ENCODE measurements at places on chromosomes 2 and 18.

GRCh38 chr2:232299084-232299483, 79.5 kb upstream of the ALPP start:
- DNase-seq: no peak

- DNase-seq: no peak
These were observed 45.3 kb downstream of the SMAD7 start for GRCh38 chr18:48905513-48905912.

DNA sequence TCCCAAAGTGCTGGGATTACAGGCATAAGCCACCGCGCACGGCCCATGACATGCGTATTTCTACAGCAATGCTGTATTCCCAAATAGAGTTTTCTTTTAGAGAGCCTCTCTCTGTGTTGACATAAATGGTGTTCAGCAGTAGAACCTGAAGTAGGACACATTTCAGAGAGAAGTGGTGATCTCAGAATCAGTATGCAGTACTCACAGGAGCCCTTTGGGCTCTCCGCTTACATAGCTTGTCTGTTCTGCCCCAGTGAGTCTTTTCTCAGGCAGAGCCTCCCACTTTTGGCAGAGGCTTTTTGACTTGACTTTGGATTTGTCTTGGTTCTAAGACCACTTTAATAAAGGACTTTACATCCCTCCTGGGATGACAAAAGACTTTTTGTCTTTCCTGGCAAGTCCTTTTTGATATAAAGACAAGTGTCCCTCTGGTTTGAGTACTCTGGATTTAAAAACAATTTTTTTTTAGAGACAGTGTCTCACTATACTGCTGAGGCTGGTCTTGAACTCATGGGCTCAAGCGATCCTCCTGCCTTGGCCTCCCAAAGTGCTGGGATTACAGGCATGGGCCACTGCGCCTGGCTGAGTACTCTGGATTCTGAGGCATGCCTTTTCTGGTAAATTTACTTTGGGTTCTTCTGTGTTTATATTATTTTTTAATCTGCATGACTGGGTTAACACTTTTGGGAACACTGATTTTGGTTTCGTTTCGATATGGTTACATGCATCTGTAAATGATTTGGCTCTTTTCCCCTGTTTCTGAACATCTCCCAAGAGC, 113.3 kb downstream of the SMAD2 start:
- no peak for DNase-seq

DNA sequence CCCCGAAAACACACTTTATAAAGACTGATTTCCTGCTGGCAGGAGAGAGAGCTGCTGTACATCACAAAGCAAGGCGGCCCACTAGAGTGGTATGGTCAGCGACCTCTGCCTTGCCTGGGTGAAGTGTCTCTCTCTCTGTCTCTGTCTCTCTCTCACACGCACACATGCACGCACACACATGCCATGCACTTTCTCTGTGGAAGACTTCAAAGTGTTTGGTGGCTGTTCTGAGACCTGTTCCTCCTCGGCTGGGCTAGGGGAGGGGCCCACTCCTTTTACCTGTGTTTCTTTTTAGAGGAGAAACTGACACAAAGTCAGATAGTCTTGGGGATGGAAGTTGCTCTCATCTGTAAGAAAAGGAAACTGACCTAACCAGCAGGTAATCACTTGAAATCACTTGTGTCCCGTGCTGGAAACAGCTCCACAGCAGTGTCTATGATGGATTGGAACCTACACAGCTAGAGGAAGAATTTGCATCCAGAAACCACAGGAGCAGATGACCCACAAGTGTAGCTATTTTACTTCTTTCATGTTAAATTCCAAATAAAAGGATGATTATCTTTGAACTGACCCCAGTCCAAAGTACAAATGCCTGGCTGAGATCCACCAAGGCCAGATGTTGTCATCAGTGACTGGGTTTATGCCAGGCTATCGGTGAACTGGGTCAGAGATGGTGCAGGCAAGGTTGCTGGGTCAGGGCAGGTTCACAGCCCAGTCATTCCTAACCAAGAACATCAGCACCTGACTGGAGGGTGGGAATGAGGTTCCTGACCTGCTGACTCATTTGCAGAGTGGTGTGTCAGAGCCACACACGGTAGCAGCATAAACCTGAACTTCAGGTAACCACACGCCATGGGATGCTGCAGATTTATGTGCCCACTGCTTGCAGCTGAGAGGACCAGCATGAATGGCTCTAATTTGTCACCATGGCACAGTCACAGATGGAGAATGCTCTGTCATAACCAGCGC, 63.0 kb downstream of the NPAS2 start:
- DNase-seq: peak; percentile 68

- DNase-seq: no peak
These were observed 20.1 kb downstream of the DSEL start for GRCh38 chr18:67496469-67496868.

- DNase-seq: no peak
These were observed 261.3 kb downstream of the PID1 start for GRCh38 chr2:229009816-229010215.

DNA sequence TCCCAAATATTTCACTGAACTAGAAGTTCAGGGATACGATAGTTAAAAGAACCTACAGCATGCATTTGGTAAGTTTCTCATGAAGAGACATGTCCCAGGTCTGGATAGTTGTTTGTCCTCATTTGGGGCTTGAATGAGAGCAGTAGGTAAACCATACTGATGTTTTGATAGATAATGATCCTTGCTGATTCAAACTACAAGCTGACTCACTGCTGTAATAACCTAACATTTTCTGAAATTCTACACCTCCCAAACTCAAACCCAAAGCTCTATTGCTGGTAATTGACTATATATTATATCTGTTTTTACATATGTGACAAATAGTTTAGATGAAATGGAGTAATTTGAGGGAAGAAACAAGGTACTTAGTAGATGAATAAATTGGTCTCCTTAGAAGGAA, 154.1 kb upstream of the BOD1L2 start:
- no peak for DNase-seq

- peak; percentile 6 for DNase-seq
These were observed 695.1 kb downstream of the PLCL1 start for GRCh38 chr2:198499539-198499938.

GRCh38 chr18:40018266-40018665, 1936.8 kb upstream of the PIK3C3 start:
- DNase-seq: no peak

GRCh38 chr2:2715036-2715818, 384.2 kb upstream of the MYT1L start:
- DNase-seq: no peak

GRCh38 chr2:160205505-160205904, 5.4 kb upstream of the ITGB6 start:
- peak; percentile 99 for DNase-seq

DNA sequence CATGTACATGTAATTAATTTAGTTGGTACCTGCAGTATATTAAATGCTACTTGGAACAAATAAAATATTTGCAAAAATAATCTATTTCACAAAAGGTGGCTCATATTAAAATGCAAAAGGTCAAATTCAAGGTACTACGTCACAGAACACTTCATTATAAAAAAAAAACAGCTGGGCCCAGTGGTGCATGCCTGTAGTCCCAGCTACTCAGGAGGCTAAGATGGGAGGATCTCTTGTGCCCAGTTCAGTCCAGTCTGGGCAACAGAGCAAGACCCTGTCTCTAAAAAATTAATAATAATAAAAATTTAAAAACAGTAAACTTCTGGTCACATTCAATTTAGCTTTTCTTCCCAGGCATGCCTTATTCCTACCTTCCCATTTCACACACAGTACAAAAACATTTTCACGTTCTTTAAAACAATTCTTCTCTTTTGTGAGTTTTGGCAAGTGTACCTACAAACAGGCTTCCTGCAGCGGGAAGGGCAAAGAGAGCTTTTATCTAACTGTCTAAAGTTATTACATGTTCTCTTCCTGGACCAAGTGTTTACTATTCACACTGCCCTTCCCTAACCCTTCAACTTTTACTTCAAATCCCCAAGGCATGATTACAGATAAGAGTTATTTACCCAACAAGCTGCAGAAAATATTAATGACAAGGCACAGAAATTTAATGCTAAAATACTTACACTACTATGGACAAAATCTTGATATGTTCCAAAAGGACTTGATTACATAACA, 10.7 kb downstream of the BAZ2B start:
- DNase-seq: no peak

DNA sequence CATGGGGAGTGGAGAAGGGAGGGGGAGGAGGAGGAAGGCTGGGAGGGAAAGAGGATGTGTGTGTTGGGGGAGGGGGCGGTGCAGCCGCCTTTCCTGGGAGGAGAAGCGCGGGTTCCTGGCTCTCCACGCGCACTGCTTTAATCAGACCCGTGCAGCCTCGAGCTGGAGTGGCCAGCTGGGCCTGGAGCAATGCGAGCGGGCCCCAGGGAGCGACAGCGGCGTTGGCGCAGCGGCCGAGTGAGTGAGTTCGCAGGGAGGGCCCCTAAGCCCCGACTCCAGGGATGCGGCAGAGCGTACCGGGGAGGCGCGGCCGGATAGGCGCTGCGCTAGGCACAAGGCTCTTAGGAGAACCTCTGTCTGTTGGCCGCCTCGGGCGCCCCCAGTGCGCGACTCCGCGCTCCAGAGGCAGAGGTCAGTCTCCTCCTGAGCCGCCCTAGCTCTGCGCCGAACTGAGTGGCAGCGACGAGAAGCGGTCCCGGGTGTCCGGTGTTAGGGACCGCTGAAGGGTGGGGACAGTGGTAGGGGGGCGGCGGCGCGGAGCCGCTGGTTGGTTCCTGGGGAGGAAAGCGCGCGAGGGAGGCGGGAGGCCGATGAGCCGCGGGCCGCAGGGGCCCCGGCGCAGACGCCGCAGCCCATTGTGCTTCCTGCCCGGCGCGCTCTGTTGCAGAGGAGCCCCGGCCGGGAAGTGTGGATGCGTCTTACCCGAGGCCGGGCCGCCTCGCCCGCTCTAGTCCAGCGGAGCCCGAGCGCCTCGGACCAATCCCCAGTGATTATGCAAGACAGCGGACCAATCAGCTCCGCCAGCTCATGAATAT, 455 bp upstream of the DLX1 start:
- DNase-seq: peak; percentile 95

DNA sequence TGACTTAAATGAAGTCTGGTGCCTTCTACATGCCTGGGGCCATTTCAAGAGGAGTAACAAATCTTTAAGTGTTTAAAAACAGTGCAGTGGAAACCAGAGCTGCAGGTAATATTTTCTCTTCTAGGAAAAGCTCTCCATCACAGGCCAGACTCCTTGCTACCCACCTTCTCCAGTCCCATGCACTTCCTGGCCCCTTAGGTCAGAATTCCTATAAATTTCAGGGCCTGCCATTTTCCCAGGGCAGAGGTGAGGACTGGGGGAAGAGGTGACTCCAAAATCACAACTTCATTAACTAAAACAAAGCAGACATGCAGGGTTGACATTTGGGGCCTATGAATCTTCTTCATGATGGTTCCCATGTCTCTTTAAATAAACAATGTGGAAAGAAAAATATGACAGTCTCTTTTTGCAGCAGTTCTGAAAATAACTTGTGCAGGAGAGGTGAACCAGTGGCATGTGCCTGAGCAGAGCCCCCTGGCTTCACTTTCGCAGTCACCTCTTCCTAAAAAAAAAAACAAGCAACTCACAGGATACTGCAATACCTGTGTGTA, 63.7 kb upstream of the TANC1 start:
- no peak for DNase-seq

DNA sequence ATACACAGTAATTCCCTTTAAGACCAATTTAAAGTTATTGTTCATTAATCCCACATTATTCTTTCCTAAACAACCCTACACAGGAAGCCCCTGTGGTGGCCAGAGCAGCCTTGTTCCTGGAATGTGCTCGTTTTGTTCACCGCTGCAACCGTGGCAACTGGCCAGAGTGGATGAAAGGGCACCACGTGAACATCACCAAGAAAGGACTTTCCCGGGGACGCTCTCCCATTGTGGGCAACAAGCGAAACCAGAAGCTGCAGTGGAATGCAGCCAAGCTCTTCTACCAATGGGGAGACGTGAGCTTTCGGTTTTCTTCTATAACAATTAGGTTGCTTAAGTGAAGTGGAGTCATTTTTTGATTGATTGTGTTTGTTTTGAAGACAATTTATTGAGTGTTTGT, 101.0 kb downstream of the UNC80 start:
- peak; percentile 83 for DNase-seq

DNA sequence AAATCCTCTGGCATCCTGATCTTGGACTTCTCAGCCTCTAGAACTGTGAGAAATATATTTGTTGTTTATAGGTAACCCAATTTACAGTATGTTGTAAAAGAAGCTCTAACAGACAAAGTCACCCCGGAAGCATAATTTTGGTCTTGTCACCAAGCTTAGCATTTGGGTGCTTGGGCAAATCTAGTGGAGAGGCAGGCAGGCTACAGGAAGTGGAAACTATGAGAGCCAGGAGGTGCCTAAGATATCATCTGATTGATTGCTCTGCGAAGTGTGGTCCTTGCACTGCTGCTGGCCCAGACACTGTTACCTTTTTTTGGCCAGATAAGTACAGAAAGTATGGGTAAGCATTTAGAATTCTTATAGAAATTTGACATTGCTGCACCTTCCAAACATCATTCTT, 102.9 kb downstream of the CDC42EP3 start:
- DNase-seq: no peak

DNA sequence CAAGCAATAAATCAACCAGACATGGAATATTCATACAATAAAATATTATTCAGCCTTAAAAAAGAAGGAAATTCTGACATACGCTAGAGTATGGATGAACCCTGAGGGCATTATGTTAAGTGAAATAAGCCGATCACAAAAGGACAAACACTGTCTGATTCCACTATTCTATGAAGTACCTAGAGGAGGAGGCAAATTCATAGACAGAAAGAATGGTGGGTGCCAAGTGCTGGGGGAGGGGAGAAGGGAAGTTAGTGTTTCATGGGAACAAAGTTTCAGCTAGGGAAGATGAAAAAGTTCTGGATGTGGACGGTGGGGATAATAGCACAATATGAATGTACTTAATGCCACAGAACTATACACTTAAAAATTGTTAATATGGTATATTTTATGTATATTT, 19.8 kb downstream of the SMAD7 start:
- DNase-seq: no peak

- no peak for DNase-seq
These were observed 218.0 kb upstream of the CWC22 start for GRCh38 chr2:180225118-180225517.

GRCh38 chr2:159035790-159036411, 67.5 kb downstream of the TANC1 start:
- peak; percentile 84 for DNase-seq

GRCh38 chr18:23935804-23936203, 78.8 kb upstream of the TTC39C start:
- no peak for DNase-seq

DNA sequence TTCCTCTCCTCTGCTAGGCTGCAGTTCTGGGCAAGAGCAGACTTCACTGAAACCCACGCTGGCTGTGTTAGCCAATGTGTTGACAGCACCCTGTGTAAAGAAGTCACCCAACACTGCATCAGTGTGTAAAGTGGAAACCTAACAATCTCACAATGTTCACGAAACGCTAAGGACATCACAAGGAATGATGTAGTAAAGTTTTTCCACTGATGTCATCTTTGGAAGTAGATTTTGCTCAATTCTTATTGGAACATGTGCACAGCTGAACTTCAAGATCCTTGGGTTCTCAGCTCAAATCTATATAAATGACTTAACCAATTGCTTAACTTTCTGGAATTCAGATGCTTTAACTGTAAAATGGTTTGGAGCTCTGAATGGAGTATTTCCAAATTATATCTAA, 1112.5 kb downstream of the TSN start:
- DNase-seq: no peak
